ENCODE measurements at places on chromosomes 13 and 19.
A peak's percentile ranks its signal among the peaks of the same experiment; 100 is the strongest.

DNA sequence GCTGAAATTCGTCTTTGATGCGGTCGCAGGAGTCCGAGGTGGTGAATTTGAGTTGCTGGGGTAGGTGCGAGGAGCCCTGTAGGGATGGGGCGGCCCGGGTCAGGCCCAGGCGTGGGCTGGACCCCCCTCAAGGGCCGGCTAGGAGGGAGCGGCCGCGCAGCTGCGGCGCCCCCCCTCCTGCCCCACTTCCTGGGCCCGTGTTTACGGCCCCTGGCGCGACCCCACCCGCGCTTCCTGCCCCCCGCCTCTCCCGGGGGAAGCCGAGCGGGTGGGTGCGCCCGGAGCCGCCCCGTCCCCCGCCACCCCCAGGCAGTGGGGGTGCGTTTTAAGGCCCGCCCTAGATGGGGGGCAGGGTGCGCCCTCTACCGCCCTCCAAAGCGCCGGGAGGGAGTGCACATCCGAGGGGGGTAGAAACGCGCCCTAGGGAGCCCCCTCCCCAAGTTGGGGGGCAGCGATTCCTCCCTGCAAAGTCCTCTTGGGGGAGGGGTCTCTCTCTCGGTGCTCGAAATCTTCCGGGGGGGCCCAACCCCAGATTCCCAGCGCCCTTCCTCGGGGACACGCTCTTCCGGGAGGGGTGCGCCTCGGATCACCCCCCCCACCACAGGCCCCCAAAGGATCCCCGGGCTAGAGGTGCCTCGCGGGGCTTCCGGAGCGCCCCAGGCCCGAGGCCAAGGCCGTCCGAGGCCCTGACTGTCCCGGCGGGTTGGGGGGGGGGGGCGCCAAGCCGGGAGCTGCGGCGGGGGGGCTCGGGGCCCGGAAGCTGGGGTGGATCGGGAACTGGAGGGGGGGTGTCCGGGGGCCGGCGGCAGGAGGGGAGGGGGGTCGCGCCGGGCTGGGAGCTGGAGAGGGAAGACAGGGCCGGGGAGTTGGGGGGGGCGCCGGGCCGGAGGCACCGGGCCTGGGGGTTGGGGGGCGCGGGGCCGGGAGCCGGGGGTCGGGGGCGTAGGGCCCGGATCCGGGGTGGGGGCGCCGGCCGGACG is 823 bp downstream of the TLE5 start:
- peak; percentile 22 for DNase-seq

- DNase-seq = no peak
These were observed 335.5 kb downstream of the FOXO1 start for GRCh38 chr13:40330950-40331349.

- no peak for DNase-seq
These were observed 19.9 kb downstream of the KDM4B start for GRCh38 chr19:4988770-4989251.

GRCh38 chr19:6279931-6280591 is at the start of gene MLLT1:
MLLT1 (minus strand) TSS chr19:6279975; CDS start chr19:6279784, 191 bp downstream.
- peak; percentile 95 for DNase-seq

DNA sequence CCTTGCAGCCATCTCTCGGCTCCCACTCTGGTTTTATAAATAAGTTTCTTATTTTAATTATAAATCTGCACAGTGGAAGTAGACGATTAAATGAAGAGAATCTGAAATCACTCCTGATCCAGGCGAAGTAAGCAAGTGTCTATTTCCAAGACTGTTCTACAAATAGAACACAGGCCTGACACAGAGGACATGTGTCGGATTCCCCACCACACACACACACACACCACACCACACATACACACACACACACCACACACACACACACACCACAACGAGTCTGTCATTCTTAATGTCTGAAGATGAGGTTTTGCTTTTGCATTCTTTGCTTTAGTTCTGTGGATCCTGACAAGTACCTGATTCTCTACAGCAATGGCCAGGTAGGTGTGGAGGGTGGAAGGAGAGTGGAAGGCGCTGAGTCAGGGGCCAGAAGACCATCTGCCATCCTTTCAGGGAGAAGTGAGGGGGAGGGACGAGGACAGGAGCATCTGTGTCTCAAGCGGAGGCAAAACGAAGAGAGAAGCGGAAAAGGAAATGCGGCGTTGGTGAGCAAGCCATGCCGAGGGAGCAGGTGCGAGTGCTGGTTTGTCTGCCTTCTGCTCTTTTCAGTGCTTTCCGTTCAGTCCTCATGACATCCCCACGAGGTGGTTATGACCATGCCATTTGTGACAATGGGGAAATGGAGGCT is 110.2 kb downstream of the TEX26 start:
- DNase-seq = no peak

GRCh38 chr19:16061943-16062342 is 14.4 kb upstream of the TPM4 start:
- DNase-seq = no peak

DNA sequence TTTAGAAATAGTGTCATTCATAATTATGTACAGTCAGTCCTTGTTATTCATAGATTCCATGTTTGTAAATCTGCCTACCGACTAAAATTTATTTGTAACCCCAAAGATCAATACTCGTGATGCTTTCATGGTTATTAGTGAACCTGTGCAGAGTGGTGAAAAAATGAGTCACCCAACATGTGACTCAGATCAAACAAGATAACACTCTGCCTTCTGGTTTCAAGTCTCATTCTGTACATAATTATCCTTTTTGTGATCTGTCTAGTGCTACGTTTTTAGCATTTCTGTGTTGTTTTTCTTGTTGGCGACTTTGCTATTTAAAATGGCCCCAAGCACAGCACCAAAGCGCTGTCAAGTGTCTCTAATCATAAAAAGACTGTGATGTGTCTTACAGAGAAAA is 274.7 kb downstream of the SUCLA2 start:
- no peak for DNase-seq

GRCh38 chr19:1470305-1471009 is 8.6 kb downstream of the C19orf25 start:
- DNase-seq = peak; percentile 53

DNA sequence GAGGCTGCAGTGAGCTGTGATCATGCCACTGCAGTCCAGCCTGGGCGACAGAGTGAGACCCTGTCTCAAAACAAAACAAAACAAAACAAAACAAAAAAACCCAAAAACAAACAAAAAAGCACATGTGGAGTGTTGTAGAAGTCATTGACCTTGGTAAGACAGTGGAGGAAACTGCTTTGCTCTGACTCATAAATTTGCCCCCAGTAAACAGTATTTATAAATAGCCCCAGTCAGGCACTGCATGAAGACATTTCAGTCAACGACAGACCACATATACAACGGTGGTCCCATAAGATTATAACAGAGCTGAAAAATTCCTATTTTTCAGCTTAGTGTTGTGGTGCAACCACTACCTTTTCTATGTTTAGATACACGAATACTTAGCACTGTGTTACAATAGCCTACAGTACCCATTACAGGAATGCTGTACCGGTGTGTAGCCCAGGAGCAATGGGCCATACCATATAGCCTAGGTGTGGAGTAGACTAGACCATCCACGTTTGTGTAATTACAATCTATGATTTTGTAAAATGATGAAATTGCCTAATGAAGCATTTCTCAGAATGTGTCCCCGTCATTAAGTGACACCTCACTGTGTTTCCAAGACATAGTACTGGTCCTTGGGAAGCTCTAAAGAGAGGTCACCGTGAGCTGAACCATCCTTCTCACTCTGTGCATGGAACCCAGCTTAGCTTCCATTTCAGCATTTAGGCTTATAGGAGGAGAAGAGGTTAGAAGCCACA is 1.1 kb downstream of the ARL11 start:
- DNase-seq = no peak

DNA sequence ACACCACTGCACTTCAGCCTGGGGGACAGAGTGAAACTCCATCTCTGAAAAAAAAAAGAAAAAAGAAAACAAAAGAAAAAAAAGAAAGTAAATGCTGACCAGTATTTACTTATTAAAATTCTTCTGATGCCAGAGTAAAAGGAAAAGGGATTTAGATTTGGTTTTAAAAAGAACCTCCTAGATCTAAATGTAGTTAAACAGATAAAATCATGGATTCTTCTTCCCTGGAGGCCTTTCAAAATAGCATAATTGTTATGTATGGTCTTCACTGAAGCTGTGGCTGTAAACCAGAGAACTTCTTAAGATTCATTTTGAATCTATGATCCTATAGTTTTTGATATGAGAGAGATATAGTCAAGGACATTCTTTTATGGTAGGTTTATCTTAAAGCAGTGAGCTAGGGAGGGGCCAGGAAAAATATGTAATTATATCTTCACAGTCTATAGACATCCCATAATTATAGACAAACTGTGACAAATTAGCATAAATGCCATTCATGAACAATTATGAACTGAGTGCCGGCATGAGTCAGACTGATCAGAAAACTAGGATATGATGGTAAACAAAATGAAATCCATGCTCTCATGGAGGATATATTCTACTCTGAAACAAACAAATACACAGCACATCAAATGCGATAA is 14.9 kb upstream of the STK24 start:
- DNase-seq = no peak
